ENCODE measurements at places on chromosomes 11 and 22.

GRCh38 chr11:118783724-118784495 lies 7.1 kb downstream of the DDX6 start:
- DNase-seq: no peak

DNA sequence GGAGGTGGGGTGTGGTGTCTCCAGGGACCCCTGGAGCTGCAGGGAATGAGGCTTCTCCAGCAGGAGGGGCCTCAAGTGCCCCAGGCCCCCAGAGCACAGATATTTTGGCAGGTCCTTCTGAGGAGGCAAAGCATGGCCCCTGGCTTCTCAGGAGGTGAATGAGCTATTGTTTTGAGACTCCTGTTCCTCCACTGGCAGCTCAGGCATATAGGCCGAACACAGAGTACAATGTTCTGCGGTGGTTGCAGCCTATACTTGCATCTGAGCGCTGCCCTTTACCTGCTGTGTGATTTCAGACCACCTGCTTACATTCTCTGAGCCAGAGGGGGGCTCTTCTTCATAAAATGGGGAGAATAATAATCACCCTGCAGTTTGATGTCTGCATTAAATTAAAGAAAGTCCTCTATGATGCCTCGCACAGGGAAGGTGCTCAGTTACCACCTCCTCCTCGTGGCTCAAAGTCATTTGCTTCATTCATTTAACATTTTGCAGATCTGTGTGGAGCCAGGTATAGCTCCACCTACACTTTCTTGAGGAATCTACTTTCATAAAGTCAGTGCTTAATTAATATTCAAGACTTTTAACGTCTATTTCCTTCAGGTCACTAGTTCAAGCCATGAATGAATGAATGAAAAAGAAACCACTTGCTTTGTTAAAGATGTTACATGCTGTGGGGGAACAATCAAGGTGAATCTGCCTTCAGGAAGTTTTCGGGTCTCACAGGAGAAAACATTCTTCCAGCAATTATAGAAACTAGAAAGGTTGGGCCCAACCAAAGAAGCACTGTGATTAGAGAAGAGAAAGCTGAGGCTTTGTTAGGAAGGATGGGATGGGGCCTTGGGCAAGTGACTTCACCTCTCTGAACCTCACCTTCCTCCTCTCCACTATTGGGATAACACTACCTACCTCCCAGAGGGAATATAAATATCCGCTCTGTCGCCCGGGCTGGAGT lies 68.4 kb downstream of the ADAMTS15 start:
- no peak for DNase-seq

DNA sequence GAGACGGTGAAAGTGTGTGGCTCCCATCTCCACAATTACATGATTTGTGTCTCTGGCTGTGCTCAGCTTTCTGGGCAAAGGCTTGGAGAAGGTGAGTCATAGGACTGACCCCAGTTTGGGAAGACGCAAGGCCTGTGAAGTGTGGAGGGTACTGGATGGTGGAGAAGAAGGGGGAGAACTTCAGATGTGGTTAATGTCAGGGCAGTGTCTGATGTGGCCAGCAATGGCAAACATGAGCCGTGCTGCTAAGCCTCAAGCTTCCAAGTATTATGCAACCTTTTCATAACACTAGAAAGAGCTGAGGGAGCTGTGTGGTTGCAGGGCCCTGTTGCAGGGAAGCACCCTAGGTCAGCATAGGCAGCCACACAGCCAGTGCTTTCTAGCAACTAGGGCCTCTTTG lies 110.9 kb downstream of the NTM start:
- DNase-seq: no peak

GRCh38 chr11:94593030-94593429 lies 25.9 kb downstream of the PIWIL4 start:
- DNase-seq: no peak

GRCh38 chr22:28379951-28380350 lies 299.7 kb downstream of the TTC28 start:
- DNase-seq: no peak

- no peak for DNase-seq
These were observed 19.0 kb upstream of the OR9Q1 start for GRCh38 chr11:58004664-58005063.

- no peak for DNase-seq
These were observed 232.0 kb downstream of the CEP164 start for GRCh38 chr11:117559698-117560097.

- no peak for DNase-seq
These were observed 7.8 kb downstream of the DSCAML1 start for GRCh38 chr11:117789241-117789640.

- no peak for DNase-seq
These were observed 38.2 kb downstream of the FAM168A start for GRCh38 chr11:73559743-73560142.

DNA sequence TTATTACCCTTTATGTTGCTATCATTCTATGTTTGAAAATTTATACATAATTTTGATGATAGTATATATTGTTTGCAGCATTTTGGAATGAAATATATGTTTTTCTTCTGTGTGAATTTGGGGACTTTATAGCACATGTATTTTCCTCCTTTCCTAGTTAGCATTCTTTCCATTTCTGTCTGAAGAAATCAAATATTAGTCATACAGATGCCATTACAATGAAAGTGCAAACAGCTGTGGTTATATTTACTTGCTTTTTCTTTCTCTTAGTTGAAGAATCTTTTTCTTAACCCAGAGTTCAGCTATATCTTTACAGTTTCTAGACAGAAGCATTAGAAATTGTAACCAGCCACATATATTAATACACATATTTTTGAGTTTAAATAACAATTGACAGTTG lies 753.1 kb upstream of the ARHGAP42 start:
- no peak for DNase-seq

- no peak for DNase-seq
These were observed 3.0 kb downstream of the ELMOD1 start for GRCh38 chr11:107593951-107594350.

DNA sequence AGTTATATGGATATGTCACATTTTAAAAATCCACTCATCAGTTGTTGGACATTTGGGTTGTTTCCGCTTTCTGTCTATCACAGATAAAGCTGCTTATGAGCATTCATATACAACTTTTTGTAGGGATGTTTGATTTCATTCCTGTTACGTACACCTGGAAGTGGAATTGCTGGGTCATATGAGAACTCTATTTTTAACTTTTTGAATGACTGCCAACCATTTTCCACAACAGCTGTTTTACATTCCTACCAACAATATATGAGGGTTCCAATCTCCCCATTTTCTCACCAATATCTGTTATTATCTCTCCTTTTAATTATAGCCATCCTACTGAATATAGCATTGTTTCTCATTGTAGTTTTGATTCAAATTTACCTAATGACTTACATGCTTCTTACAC lies 172.0 kb downstream of the UVRAG start:
- DNase-seq: no peak

- DNase-seq: no peak
These were observed 101.4 kb upstream of the MTNR1B start for GRCh38 chr11:92867913-92868619.

DNA sequence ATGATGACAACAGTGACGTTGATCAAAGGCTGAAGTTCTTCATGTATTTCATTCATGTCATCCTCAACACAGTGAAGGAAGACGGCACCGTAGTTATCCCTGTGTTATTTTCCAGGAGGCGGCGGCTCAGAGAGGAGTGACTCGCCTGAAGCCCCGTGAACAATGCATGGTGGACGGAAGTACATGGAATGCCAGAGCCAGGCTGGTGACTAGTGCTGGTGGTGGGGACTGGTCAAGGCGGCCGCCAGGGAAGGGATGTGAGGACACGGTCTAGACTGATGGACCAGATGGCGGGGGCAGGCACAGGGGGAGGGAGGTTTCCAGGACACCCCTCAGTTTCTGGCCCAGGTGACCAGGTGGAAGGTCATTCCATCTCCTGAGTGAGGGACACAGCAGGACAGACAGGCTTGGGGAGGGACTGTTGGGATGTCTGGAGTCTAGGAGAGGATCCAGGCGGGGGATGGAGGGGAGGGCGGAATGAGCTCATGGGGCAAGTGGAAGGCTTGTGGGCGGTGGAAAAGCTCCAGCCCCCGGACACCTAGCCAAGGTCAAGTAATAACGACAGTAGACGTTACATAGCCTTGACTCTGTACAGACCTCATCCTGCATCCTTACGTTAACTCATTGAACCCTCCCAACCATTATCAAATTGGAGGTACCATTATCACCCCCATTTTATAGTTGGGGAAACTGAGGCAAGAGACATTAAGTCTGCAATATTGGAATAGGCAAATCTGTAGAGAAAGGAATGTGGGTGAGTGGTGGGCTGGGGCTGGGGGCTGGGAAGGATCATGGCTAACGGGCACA lies 16.0 kb upstream of the PICK1 start:
- DNase-seq: no peak

DNA sequence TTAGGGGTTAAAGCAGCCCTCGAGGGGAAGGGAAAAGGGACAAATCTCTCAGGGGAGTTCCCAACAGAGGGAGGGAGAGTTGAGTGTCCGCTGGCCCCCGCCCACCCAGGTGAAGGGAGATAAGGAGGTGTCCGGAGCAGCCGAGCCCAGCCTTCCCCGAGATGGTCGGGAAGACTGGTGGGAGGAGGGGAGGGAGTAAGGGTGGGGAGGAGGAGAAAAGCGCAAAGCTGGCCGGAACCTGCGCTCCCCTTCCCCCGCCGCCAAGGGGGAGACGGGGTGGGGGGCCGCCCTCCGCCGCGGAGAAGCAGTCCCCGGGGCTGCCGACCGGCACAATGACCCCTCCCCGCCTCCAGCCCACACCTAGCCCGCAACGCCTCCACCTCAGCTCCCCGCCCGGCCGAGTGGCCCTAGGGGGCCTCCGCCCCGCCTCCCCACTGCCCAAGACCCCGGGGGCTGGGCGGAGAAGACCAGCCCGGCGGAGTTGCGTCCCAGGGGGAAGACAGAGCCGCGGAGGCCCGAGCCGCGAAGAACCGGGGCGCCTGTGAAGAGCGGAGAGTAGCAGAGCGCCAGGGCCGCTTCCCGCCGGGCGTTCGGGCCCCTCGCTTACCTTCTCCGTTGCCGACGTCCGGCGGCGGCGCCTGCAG lies 479 bp downstream of the RSF1 start:
- DNase-seq: peak; percentile 12

- DNase-seq: no peak
These were observed 264 bp downstream of the BCO2 start for GRCh38 chr11:112175599-112175952.

GRCh38 chr11:115911613-115912346 lies 407.6 kb upstream of the CADM1 start:
- DNase-seq: no peak

DNA sequence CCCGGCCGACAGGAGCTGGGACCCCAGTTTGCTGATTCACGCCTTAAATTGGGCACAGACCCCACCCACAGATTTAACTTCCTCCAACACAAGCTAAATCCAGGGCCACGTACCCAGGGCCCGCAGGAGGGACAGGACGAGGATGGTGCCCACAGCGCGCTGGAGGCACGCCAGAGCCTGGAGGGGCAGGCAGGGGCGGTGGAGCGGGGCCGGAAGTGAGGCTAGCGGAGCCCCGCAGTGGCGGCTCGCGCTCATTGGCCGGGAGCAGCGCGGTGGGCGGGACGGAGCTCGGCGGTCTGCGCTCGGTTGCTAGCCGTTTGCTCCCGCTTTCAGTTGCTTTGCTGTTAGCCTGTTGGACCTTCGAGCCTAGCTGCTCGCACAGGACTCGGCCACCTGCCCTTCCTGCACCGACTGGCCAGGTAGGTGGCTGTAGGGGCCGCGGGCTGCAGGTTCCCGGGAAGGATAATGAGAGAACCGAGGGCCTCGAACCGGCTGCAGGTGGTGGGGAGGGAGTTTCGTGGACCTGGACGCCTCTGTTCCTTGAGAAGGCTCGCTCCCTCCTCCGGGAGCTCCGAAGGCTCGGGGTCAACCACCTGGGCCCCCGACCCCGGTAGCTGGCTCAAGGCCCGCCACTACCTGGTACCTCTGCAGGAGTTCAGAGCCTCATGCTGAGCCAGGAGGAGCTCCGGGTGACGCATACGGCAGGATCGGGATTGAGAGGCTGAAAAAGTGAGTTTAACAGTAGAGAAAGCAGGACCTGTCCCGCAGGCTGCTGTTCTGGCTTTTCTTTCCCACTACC lies at the start of gene CCDC134:
TSS of gene CCDC134 (plus strand) at position 332 of the 799 bp plus-strand sequence. CDS start 8,212 bp downstream, outside the sequence.
- DNase-seq: peak; percentile 77

- no peak for DNase-seq
These were observed 2.2 kb upstream of the VPS11 start for GRCh38 chr11:119065369-119065768.

- DNase-seq: no peak
These were observed 73.4 kb downstream of the FEZ1 start for GRCh38 chr11:125422681-125423080.

DNA sequence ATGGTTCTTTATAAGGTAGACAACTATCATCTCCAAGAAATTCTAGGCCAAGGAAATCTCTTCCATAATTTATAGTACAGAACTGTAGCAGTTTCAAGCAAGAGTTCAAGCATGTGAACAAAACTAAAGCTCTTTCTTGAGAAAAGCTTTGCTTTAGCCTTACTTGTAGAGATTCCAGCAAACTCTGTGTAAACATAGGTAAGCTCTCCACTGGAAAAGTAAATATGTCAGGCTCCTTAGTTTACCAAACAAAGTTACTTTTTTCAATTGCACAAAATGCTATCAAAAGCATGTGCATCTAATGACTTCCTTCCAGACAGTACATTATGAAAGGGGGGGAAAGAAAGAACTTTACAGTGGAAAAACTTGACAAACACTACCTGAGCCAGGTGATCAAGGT lies 125.0 kb downstream of the SIK3 start:
- DNase-seq: no peak

DNA sequence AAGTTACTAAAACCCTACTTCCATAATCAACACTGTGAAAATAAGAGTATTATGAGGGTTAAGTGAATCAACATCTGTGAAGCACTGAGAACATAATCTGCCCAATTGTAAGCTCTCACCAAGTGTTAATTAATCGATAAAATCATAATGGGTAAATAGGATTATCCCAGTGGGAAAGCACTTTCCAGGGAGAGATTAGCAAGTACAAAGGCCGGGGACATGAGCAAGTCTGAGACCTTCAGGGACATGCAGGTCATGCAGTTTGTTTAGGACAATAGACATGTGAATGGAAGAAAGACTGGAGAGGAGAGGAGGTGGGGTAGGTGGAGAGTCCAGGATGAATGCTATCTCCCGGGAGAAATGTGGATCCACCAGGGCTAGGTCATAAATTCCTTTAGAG lies 57.8 kb upstream of the FIBIN start:
- DNase-seq: no peak

DNA sequence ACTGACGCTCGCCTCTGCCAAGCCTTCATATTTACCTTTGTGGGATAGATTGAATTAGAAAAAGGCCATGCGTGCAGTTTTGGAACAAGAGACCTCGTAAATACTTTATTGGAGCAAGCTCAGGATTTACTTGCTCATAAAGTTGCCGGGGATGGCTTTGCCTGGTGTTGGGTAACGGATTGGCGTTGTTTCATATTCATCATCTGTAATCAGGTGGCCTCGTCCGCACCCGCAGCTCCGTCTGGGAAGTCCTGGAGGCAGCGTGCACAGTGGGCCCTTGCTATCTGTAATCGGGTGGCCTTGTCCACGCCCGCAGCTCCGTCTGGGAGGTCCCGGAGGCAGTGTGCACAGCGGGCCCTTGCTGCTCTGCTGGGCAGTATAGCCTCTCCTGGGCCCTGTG lies 1209.3 kb downstream of the BRD1 start:
- DNase-seq: no peak

Data from activated CD8-positive, alpha-beta memory T cell treated with anti-CD3 and anti-CD28 coated beads for 4 hours (primary cell).